ENCODE measurements at places on chromosomes 11 and 22. TPM values are rescaled to one million over a fixed set of nuclear protein-coding genes. Genes with fewer than 3 reads are reported as not detected.

Gene ACR
- not detected for total RNA-seq

Gene SCT
- not detected for total RNA-seq

Gene MRPL17
- total RNA-seq: 34.2 TPM

Gene GPHA2
- 0.33 TPM for total RNA-seq

Gene EIF4ENIF1
- 53.6 TPM for total RNA-seq

Gene BSCL2
- total RNA-seq: 27.8 TPM

Gene MGAT3
- total RNA-seq: 41.5 TPM

Gene OR2AG1
- total RNA-seq: not detected

Gene KDM4D
- total RNA-seq: 0.93 TPM

Gene CPT1B
- total RNA-seq: 33.5 TPM

Gene CCDC34
- total RNA-seq: 2.4 TPM

Gene CADM1
- 0.86 TPM for total RNA-seq

Gene DDT
- total RNA-seq: 113 TPM

Gene OLFML1
- not detected for total RNA-seq

Gene SLC22A24
- not detected for total RNA-seq

Gene DRICH1
- total RNA-seq: 0.64 TPM

Gene SYTL2
- total RNA-seq: 1.1 TPM

Gene PAX6
- not detected for total RNA-seq

Gene KRTAP5-9
- 0.53 TPM for total RNA-seq

Gene TTLL1
- total RNA-seq: 1.5 TPM

Gene CDC45
- 4.1 TPM for total RNA-seq

Gene RCOR2
- not detected for total RNA-seq

Gene GUCY1A2
- total RNA-seq: 0.07 TPM

Gene OR8B12
- not detected for total RNA-seq

Gene LRP5
- total RNA-seq: 8.7 TPM

Gene SMIM35
- total RNA-seq: 1.9 TPM

Gene OR52H1
- 0.20 TPM for total RNA-seq

Gene LRRC10B
- total RNA-seq: not detected

Gene GGTLC3
- not detected for total RNA-seq

Gene CHRNA10
- total RNA-seq: 2.5 TPM

Gene C11orf16
- total RNA-seq: not detected

Gene LRRC56
- 7.1 TPM for total RNA-seq

Gene OR4B1
- not detected for total RNA-seq

Gene SYT9
- total RNA-seq: not detected

Gene C11orf86
- not detected for total RNA-seq

Gene MORC2
- total RNA-seq: 23.8 TPM

Gene PGR
- not detected for total RNA-seq

Gene NPAS4
- not detected for total RNA-seq

Gene MFRP
- total RNA-seq: not detected

Gene MB
- not detected for total RNA-seq

Gene ASCL3
- not detected for total RNA-seq

Gene PPFIBP2
- total RNA-seq: 109 TPM

Gene CCDC188
- total RNA-seq: not detected

Gene TMPRSS13
- 3.4 TPM for total RNA-seq

Gene TTC28
- total RNA-seq: 6.2 TPM

Gene SCUBE1
- 0.12 TPM for total RNA-seq

Gene MYO18B
- 0.12 TPM for total RNA-seq
